ENCODE measurements at places on chromosomes 11 and 22.

- DNase-seq, result peak; percentile 77
Observed at GRCh38 chr11:72684236-72684912, 10.2 kb upstream of the PDE2A start.

DNA sequence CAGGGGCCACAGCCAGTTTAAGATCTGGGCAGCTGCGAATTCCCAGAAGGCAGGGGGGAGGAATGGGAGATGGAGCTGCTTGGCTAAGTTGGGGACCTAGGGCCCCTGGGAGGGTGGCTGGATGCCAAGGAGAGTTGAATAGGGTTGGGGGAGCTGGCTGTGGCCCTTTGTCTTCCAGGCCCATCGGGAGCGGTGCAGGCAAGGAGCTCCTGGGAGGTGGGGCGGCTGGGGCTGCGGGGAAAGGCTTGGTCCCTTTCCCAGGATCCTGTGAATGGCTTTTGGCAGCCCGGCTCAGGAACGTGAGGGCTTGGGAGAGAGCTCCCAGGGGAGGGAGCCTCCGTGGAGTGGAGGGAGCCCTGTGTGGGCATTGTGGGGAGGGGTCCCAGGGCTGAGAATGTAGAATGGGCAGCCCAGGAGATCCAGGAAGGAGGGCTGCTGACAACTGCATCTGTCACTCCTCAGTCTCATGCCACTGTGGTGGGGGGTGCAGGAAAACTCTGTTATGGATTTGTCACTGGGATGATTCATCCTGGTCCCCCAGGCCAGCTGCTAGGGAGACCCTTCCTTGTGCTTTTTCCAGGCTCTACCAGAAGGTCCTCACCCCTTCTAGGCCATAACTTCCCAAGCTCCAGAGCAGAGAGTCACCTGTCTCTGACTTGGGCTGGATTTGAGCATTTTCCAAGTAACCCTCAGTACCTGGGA is 6.0 kb downstream of the FREY1 start:
- DNase-seq, result peak; percentile 19

DNA sequence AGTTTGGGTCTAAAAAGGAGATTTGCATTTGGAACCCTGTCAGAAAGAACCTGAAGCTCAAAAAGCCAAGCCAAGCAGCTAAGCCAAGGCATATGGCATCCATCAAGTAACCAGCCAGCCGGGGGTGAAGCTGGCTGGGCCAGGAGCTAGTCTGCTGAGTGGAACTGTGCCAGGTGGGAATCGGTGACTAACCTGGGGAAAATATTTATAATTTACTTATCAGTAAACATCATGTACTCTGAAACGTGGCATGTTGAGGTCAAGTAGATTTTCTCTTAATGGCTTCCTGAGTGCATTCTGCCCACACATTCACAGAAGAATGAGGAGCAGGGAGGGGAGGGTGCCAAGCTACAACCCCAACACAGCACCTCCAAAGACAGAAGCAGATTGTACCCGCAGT is 70.5 kb upstream of the SESN3 start:
- DNase-seq, result peak; percentile 31

DNA sequence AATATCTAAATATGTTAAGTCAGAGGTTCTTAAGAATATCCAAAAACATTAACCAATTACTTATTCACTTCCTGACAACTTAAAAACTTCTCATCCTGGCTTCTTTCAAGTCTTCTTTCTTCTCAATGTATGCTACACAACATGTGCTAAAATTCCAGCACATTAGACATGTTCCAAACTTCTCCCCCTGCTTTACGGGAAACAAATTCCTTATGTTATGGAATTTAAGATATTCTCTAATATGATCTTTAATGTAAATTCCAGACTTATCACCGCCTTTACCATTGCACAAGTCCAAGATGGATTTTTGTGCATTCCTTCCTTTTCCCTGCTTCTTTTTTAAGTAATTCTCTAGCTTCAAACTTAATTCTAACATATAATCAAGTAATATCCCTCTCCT is 964.5 kb upstream of the CHORDC1 start:
- DNase-seq, result no peak

GRCh38 chr11:71474771-71475483 is 21.9 kb downstream of the NADSYN1 start:
- no peak for DNase-seq

- DNase-seq, result no peak
Observed at GRCh38 chr11:131855320-131855719, 484.9 kb downstream of the NTM start.

- no peak for DNase-seq
Observed at GRCh38 chr11:68036141-68036716, 2.6 kb upstream of the TCIRG1 start.

DNA sequence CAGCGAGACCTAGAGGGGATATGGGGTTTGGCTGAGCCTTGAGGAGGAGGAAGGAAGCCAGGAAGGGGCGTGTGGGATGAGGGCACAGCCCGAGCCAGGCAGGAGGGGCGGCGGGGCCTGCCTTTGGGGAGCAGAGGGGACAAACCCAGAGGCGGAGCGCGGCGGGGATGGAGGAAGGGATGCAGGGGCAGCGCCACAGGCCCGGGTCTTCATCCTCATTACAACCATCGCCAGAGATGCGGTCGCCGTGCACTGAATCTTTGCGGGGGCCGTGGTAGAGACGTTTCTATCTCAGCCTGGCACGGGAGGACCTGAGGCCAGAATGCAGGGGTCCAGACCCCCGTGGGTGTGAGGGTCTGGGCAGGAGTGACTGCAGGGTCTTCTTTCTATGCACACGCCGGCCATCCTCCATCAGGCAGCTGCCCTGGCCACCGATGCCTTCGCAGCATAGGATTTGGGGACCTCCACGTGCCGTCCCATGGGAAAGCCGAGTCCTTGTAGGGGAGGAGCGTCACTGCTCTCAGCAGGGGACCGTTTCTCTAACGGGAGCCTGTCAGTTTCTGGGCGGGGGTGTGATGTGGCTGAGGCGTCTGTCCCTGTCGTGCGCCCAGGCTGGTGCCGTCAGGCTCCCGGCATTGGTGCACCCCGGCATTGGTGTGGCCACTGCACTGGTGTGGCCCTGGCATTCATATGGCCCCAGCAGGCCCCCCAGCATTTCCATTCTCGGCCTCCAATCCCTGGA is 1267.9 kb downstream of the BRD1 start:
- no peak for DNase-seq

DNA sequence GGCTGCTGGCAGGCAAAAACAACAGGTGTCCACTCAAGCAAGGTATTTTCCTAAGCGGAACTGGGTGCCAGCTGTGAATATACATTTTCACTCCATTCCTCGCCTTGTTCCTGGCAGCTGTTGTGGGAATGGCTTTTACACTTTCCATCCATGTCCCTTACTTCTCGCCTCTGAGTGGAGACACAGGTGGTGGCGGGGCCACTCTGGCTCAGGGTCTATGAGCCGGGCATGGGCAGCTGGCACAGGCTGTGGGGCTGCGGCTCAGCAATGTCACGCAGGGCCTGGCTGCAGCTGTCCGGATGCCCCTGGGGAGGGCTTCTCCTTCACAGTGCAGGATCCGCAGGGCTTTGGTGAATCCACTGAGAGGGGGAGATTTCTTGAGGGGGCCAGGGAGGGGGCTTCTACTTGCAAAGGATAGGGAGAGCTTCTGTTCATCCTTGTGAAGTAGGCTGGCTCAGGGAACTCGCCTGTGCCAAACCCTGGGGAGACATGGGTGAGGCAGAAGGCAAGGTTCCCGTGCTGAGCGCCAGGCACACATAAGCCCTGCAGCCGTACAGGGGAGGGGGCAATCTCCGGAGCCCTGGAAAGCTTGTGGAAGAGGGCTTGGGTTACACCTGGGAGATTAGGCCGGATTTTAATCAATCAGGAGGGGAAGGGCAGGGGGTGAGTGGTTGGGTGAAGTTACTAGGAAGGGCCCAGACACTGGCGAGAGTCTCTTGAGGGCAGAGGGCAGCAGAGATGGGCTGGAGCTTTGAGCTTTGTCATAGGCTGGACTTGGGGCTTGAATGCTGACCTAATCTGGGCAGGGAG is 45.7 kb downstream of the KCNQ1OT1 start:
- no peak for DNase-seq

GRCh38 chr22:42303396-42304323 is 33.2 kb upstream of the TCF20 start:
- no peak for DNase-seq

DNA sequence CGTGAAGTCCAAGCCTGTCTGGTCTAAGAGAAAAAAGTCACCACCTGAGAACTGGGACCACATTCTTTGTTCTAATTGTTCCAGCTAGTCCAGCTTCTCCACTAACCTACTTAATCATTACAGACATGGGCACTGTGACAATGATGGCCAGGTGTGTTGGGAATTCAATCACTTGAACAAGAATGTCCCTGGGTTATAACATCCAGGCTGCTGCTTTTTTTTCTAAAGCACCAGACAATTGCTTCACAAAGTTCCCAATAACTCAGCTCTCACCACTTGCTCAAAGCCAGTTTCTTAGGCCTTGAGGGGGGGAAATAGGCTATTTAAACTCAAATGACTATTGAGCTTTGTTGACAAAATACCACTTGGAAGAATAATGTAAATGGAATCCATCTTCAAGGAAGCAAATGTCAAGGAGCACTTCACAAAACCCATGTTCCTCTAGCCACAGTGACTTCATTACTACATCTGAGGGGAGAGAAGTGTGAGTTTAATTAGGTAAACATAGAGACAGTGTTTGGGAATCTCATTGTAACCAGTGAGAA is 80.3 kb downstream of the ME3 start:
- peak; percentile 22 for DNase-seq

DNA sequence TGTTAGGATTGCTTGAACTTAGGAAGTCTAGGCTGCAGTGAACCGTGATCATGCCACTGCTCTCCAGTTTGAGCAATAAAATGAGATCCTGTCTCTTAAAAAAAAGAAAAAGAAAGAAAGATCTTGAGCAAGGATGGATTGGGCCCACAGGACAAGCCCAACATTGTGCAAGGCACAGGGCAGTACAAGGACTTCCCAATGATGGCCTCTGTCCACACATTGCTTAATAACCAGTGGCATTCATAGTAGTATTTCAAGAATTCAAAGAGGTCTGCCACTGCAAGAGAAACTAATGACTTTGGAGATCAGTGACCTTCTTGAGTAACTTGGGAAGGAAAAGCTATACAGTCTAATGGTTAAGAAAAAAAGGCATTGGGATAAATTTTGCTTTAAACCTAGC is 44.6 kb downstream of the SEZ6L start:
- DNase-seq, result no peak

GRCh38 chr11:89521294-89521693 is 30.1 kb upstream of the NOX4 start:
- peak; percentile 9 for DNase-seq

DNA sequence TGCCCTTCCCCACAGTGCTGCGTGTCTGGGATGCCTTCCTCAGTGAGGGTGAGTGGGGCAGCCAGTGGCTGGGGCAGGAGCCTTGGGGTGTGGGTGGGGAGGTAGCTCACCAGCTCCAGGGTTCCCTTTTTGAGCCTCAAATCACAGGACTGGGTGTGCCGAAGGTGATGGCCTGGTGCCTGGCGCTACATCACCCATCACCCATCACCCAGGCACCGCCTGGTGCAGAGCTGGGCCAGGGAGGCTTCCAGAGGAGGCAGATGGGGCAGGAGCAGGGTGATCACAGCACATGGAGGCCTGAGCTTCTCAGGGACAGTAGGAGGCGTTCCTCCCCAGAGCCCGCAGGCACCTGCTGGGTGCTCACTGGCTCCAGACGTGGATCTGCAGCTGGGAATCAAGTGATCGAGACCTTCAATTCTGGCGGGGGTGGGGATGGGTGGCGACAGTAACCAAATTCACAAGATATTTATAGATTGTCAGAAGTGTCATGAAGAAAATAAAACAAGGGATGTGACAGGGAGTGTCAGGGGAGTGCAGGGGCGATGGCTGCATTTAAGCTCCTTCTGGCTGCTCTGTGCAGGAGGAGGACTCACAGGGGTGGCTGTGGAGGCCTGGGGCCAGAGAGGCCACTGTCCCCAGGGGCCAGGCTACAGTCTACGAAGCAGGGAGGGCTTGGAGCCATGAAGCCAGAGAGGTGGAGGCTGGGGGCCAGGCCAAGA is 3.2 kb downstream of the TBC1D10C start:
- no peak for DNase-seq

- DNase-seq, result no peak
Observed at GRCh38 chr11:75625021-75625420, 43.8 kb downstream of the MAP6 start.

GRCh38 chr11:82771781-82772180 is 38.1 kb upstream of the FAM181B start:
- DNase-seq, result no peak

DNA sequence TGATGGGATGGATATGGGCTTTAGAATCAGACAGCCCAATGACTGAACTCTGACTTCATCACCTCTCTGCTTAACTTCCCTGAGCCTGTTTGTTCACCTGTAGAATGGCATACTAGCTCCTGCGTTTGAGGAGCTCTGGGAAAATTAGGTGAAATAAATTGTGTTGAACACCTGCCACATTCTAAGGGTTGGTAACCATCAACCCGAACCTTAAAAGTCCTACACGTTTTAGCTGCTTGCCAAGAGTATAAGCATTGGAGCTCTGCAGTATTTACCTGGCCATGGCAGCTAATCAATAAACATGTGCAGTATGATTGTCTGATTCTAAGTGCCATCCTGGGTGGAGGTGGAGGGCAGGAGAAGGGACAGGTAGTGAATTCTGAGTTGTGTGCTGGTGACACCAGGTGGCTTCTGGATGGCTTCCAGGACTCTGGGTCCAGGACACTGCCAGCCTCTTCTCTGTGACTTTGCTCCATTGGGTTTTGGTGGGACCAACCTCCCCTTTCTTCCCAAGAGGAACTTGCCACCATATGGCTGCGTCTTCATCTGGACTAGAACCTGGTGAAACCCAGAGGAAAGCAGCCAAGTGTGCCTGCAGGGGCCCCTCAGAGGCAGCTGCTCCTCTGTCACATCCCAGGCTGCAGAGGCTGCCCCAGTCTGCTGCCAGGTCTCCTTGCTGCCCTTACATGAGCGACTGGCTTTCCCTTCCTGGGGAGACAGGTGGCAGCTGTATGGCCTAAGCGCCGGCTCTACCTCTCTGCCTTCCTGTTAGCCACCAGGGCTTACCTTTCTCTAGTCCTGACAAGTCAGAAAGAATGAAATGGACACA is 85.6 kb downstream of the CACNG2 start:
- no peak for DNase-seq

- DNase-seq, result no peak
Observed at GRCh38 chr11:14390669-14391068, 31.7 kb upstream of the RRAS2 start.

DNA sequence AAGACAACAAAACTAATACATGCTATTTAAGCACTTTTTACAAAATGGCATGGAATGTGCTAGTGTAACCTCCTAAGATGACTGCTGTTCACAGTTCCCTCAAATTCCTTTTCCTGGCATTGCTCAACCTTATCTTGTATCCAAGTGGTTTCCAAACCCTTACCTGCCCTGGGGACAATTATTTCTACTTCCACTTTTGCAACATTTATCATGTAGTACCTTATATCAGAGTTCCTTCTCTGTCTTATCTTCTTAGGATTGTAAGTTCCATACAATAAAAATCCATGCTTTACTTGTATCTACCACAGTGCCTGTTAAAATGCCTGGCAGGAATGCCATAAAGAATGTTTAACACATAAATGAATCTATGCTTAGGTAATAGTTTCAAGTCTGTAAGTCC is 109.2 kb upstream of the MTMR2 start:
- peak; percentile 28 for DNase-seq

GRCh38 chr22:42414565-42415303 is 17.5 kb downstream of the NFAM1 start:
- no peak for DNase-seq

- DNase-seq, result no peak
Observed at GRCh38 chr22:42214633-42215415, 55.6 kb downstream of the TCF20 start.

- DNase-seq, result no peak
Observed at GRCh38 chr11:119288219-119288618, 28.7 kb downstream of the MCAM start.

- no peak for DNase-seq
Observed at GRCh38 chr11:132237781-132238180, 867.4 kb downstream of the NTM start.

Measured in adipocyte (in vitro differentiated cells).